ENCODE measurements at places on chromosomes 3 and 15. TPM values are rescaled to one million over a fixed set of nuclear protein-coding genes. Genes with fewer than 3 reads are reported as not detected.

DNA sequence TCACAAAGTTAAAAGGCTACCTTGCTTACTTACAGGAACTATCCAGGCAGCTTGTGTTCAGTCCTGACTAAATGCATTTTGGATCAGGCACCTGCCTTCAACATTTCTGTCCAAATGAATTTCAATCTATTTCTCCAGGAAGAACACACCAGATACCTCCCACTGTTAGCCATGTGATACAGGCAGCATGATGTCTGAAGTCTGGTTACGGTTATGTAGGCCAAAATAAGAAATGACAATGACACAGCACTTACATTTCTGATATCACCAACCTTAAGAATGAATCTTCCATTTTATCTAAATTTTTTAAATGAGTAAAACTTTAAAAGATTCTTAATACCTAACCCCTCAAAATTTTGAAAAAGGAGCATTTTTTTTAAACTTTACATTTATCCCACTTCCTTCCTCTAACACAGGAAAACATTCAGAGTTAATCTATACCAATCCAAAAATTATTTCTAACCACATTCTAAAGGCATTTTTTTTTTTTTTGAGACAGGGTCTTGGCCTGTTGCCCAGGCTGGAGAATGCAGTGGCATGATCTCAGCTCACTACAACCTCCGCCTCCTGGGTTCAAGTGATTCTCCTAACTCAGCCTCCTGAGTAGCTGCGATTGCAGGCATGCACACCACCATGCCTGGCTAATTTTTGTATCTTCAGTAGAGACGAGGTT is at the start of gene MAP4:
Gene MAP4, minus strand, starts transcription at position 116 of the 673 bp plus-strand sequence. CDS start 17,556 bp downstream, outside the sequence.
- no peak for DNase-seq

DNA sequence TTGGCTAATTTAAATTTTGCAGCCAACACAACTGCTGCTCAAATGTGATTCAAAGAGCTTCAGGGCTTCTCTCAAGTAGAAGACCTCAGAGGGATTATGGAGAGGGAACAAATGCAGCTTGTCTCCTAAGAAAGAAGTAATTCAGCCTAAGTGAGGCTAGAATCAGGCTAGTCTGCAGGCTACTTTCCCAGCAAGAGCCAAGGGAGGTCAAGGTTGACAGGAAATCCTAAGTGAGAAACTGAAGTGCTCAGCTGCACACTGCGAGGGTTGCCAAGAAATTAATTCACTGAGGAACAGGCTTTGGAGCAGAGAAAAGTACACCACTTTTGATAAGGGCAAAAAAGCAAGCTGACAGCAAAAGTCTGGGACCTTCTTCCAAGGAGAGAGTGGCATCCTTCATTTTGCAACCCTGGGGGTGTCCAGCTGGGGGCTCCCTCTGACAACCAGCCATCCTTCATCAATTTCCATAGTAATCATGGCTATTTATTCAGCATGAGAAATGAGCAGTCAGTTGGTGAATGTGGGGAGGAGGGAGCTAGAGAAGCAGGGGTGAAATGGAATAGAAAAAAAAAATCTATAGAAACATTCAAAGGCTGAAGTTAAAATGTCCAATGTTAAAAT is 646.4 kb upstream of the ADAMTS9 start:
- no peak for DNase-seq

Gene TIMP4
- polyA plus RNA-seq, result not detected

DNA sequence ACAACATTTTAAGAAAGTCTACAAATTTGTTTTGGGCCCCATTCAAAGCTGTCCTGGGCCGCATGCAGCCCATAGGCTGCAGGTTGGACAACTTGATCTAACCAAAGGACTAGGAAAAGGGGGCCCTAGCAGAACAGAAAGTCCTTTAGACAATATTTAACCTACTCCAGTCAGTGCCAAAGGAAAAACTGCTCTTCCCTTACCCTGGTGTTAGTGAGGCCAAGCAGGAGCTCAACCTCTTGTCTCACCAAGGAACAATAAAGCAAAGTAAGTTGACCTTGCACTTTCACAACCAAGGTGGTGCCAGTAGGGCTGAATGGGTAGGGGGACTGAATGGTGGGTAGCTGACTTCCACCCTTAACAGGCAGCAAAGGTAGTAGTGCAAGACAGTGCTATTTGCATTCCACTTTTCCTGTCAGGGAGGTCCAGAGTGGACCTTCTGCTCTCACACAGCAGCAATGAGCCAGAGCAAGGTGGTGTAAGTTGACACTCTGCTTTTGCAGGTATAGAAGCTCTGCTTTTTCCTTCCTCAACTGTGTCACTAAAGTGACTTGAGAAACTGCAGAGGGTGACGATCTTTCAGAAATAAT is 124.9 kb downstream of the WDR72 start:
- no peak for DNase-seq

Gene TM2D3
- 31.0 TPM for polyA plus RNA-seq

DNA sequence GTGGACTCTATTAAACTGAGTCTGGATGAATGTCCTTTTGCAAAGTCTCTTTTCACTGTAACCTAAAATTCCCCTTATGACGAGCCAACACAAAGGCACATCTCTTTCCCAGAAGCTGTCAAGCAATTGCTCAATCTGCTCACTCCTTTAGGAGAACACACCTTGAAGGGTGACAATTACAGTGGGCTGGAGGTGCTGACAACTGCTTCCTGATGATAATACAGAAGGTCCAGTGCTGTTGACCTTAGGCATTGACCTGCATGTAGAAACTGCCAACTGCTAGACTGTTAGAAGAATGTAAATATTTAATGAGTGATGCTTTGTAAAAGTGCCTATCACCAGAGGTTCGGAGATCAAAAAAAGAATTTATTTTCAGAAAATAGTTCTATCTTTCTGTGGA is 757.7 kb downstream of the GRM7 start:
- DNase-seq, result no peak

DNA sequence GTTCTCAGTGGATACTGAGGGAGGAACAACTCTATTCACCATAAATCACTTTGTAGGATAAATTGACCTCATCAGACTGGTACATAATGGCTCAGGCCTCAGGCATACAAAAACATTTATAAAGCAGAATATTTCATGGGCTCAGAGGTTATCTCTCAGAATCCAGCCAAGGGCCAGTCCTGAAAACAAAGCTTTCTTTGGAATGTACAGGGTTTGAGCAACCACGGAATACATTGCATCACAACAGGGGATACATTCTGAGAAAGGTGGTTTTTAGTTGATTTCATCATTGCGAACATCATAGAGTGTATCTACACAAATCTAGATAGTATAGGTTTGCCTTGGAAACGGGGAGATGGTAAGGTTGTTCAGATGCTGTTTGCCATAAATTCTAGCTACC is 33.4 kb upstream of the CTDSPL2 start:
- DNase-seq, result no peak

Gene GPR87
- not detected for polyA plus RNA-seq

GRCh38 chr3:182063742-182064141 is 352.0 kb downstream of the SOX2 start:
- DNase-seq, result no peak

DNA sequence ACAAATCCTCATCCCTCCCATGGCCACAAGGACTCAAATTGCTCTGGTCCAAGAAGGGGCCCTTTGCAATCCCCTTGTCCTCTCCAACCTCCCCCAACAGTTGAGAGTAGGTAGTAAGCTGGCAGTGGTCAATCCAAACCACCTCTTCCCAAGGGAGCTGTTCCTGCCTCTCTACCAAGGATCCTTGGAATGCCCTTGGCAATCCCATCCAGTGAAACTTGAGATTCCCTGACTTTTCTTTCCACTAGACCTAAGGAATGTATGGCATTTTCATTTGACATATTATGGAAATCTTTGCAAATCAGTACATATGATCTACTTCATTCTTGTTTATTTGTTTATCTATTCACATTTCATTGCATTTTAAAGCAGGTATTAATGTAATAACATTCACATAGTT is 4.8 kb upstream of the RBP2 start:
- no peak for DNase-seq

Gene EPHB1
- polyA plus RNA-seq, result not detected

Gene GOLGA8H
- not detected for polyA plus RNA-seq

DNA sequence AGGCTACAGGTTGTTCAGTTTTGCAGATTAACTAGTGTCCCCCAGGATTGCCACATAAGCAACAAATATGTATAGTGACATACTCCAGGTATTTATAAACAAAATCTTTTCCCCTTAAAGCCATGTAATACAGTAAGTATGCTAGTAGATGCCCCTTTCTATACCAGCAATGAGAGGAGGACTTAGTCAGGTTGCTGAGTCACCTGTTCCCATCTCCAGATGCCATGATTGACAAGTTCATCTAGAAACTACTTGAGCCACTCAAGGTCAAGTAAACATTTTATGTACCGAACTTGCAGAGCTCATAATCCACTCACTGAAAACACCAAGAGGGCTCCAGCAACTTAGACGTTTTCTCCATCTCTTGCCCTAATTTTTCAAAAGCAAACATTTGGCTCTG is 18.2 kb downstream of the SLC9A9 start:
- no peak for DNase-seq

DNA sequence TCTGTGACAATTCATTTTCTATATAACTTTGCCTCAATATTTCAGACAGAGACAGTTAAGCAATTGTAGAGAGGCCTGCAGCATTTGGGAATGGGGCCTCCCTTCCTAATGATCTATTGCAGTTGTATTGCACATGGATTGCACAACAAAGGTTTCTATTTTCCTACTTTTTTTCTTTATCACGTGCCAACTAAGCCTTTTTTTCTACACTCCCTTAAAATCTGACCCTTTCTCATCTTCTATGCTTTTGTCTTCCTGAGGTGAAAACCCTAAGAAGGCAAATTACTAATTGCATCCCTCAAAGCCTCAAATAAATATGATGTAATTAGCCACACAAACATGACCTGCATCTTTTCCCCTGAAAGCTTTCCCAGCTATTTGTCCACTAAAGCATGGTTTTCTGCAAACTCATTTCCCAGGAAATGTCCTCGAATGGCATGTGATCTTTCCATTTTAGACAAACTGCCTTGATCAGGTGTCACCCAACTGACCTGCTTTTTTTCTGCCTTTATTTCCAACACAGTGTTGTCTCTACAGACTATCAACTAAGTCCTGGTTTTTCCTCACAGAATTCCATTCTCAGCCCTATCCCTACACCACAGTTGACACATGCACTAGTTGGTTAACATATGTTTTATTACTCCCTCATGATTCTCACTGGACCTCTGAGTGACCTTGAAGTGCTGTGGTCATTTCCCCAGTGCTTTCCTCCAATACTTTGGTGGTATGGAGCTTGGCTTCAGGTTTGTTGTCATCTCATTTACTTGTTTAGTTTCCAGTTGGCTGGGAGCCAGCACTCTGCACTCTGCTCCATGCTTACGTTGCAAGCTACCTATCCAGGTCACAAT is 31.9 kb upstream of the TSC22D2 start:
- no peak for DNase-seq

DNA sequence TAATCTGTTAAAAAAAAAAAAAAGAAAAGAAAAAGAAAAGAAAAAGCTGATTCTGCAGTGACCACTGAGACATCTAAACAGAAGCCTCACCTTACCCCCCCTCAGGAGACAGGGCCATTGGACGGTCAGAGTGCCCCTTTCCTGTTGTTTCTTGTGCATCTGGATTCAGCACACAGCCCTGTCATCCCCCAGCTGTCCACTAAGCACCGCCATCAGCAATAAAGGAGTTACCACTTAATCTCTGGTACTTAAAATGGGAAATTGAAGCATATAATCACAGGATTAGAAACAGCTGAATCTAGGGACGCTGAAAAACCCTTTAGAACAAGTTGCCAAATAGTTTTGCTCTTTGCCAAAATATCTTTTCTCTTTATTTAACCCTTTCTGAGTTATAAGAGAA is 62.5 kb downstream of the TRIM69 start:
- no peak for DNase-seq

- no peak for DNase-seq
Observed at GRCh38 chr3:135514060-135514448, 451.5 kb upstream of the PPP2R3A start.

Gene TBC1D5
- 27.2 TPM for polyA plus RNA-seq

Gene MDFIC2
- not detected for polyA plus RNA-seq

Gene TRNT1
- 18.0 TPM for polyA plus RNA-seq

GRCh38 chr3:4730719-4731118 is 237.6 kb downstream of the ITPR1 start:
- no peak for DNase-seq

DNA sequence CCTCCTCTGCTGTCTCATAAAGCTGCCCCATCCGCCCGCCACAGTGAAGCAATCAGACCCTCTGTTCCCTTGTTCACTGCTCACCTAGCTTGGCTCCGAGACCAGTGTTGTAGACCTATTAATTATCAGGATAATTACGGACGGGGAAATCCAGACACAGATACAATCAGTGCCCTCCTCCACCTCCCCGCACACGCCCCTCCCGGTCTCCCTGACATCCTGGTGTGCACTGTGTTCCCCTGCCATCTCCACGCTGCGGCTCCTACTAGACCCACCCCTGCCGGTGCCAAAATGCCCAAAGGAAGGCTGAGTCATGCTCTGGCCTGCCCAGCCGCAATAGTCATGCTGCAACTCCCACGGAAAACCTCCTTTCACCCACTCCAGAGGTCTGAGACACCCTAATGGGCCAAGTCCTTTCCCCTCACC is 277.3 kb upstream of the TLE3 start:
- no peak for DNase-seq

DNA sequence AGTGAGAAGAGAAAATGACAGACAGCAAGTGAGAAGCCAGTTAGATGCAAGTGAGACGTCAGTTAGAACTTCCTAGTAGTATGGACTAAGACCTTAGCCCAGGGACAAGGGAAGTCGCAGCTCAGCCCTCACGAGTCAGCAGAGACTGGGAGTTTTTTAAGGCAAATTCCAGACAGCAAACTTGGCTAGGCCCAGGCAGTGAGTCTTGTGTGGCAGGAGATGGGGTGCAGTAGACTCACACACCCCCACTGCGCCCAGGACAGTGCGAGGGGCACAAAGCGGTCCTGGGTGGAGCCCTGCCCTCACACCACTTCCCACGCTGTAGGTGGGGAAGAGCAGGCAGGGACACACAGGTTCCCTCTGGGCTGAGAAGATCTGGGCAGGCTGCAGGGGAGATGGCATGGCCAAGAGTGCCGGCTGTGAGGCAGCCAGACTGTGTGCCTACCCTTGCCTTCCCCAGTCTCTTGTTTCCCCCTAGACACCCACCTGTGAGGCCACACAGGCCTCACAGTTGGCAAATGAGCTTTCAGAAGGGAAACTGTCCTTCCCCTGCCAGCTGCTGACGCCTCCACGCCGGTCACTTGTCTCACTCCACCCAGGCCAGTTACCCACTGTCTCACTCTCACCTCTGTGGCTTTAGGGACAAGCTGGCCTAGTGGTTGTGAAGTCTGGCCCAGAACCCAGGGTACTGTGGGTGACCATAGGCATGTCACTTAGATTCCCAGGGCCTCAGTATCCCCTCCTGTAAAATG is 13.7 kb upstream of the PRKCD start:
- DNase-seq, result no peak

Gene REC114
- polyA plus RNA-seq, result not detected

Gene MCTP2
- 5.6 TPM for polyA plus RNA-seq

All from naive thymus-derived CD8-positive, alpha-beta T cell (primary cell).